ENCODE measurements at places on chromosomes 6 and 20.

DNA sequence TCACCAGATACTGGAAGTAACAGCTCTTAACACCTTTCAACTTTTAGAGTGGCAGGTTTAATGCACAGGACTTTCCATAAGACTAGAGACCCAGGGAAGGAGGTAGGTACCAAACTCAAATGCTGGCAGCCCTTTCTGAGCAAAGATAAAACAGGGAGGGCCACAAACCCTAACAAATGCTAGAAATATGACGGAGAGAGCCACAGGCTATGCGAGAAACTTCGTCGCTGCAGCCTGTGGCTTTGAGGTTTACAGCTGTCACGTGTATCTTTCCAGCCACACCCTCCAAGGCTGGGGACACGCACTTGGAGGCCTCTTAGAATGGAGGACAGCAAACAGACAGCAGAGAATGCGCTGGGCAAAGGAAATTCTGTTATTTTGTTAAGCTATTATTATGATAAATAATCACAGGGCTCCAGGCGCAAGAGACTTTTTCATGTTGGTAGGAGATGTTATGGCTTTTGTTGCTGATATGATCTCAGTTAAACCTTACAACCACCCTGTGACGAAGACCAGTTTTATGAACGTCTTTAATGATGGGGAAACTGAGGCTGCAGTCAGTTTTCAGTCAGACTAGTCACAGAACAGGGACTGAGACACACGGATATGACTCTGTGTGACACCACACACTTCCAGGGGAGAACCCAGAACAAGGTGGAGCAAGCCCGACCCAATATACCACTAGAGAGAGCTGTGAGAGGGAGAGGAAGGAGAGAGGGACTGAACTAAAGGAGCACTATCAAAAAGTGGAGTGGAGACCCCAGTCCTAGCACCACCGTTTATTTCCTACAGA lies 2.0 kb downstream of the TRAM2 start:
- DNase-seq = no peak

DNA sequence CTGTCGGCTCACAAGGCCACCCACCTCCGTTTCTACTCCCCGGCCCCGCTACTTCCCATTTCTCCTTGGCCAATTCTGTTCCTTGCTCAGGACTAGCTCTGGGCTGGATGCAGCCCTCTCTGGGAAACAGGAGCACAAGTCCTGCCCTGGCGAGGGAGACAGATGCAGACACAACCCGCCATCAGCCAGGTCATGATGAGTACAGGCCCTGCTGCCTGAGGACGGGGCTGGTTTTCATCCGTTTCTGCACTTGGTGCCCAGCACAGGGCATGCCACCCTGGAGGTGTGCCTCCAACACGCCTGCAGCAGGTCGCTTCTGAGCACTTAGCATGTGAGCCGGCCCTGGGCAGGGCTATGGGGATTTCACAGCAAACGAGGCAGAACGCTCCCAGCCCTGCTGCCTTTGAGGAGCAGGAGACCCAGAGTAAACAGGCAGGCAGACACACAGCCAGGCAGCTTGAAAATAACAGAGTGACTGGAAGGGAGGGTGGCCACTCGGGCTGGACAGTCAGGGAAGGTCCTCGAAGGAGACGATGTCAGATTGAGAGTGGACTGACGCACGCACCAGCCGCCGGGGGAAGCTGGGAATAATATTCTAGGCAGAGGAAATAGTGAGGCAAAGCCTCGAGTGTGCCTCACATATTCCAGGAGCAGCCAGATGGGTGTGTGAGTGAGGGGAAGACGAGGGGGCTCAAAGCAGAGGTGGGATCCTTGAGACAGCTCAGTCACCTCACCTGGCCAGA lies 21.2 kb upstream of the VSTM2L start:
- DNase-seq = no peak

GRCh38 chr6:54156650-54157250 lies 45.5 kb downstream of the MLIP start:
- no peak for DNase-seq

GRCh38 chr6:95364016-95364604 lies 213.2 kb upstream of the MANEA start:
- no peak for DNase-seq

DNA sequence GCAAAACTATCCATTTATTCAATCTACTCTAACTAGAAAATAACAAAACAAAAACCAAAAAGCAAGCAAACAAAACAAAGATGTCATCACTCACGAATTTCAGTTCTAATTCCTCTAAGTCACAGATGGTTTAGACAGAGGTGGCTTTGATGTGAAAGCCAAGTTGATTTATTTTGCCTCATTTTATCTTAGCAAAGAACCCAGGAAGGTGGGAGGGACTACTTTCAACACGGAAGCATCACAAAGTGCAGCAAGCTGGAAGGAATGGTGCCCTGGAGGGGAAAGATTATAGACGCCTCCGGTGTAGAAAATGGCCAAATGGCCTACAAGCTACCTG lies 88.4 kb downstream of the LAMP5 start:
- DNase-seq = no peak

GRCh38 chr6:74610352-74610751 lies 595.5 kb downstream of the COL12A1 start:
- no peak for DNase-seq

DNA sequence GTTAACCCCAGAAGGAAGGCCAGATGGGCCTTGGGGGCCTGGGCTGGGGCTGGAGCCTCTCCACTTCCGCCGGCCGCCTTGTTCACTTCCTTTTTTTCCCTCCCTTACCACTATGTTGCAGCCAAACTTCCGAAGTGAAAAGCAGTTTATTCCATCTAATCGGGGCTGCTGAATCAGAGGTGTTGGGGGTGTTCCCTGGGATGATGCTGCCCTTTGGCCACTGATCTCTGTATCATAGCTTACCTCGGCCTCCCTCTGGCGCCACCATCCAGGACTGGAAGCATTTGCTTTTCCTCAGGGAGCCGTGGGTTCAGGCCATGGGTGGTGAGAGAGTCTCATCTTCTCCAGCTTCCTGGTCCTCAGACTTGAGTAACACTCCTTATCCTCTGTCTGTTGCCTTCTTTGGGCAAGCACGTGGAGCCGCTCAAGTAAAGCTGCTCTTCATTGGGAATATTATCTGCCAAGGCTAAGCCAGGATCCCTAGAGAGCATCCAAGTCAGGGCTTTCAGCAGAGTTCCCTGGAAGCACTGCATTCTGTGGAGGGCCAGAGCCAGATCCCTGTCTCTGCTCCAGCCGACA lies 39.6 kb downstream of the SLX4IP start:
- DNase-seq = no peak

DNA sequence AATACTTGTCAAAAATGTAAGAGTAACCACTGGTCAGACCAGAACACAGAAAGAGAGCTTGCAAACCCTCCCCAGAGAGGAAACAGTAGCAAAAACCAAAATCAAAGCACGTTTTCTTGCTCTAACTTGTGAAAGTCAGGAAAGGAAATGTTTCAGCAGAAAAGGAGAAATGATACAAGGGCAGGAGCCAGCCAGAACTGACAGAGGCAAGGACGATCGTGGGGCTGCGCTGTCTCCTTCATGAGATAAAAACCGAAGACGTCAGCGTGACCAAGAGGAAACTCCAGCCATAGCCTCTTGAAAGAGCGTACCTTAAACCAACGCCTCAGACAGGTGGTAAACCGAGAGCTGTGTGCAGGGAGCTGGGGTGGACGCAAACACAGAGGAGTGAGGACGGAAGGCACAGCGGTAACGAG lies 27.5 kb downstream of the LAMA5 start:
- no peak for DNase-seq

DNA sequence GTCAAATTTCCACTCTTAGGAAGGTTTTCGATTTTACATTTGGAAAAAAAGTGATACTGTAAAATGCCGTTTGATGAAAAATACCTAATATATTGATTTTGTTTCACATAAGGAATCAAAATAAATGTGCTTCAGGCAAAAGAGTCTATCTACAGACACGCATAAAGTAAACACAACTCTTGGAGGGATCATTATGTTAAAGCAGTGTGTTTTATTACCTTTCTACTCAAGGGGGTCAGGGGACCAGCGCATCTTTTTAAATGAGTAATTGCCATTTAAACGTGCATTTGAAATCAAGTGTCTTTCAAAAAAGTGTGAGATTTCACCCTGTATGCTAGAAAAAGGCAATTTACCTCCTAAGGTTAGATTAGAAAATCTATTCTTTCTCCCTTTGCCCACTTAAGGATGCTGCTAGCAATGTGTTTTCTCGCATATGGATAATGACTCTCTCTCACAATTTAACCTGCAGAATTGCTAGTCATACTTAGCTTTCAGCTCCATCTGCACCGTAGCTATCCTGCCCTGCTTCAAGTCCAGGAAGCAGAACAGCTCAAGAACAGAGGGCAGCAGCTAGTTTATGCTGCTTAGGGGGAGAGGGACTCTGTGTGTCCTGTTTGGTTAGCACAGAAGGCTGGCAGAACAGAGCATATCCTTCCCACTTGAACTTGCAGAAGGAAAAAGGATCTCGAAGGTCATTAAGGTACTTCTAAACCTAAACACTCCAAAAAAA lies 35.0 kb downstream of the NKAIN2 start:
- no peak for DNase-seq

Data from NCI-H1930 (cell line).